ENCODE measurements at places on chromosomes 1 and 21.

- DNase-seq, result no peak
These were observed at the start of gene BTBD19 for GRCh38 chr1:44808063-44808937. TSS of gene BTBD19 (plus strand) at chr1:44808523. CDS start at chr1:44808821, 298 bp downstream.

- DNase-seq, result no peak
These were observed 152.2 kb upstream of the KRTAP19-8 start for GRCh38 chr21:31190516-31190915.

DNA sequence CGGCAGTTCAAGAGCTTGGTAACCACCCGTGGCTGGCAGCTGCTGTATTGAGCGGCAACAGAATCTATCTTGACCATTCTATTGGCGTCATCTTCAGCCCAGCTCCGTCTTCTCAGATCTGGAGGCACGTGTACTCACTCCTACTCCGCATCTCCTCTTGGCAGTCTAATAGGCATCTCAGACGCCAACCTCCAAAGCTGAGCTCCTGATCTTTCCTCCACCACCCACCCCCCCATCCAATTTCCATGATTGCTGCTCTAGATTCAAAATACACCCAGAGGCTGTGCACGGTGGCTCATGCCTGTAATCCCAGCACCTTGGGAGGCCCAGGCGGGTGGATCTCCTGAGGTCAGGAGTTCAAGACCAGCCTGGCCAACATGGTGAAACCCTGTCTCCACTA lies 84.6 kb upstream of the CASZ1 start:
- DNase-seq, result no peak

- DNase-seq, result no peak
These were observed 244.8 kb upstream of the VAMP3 start for GRCh38 chr1:7526196-7526866.

DNA sequence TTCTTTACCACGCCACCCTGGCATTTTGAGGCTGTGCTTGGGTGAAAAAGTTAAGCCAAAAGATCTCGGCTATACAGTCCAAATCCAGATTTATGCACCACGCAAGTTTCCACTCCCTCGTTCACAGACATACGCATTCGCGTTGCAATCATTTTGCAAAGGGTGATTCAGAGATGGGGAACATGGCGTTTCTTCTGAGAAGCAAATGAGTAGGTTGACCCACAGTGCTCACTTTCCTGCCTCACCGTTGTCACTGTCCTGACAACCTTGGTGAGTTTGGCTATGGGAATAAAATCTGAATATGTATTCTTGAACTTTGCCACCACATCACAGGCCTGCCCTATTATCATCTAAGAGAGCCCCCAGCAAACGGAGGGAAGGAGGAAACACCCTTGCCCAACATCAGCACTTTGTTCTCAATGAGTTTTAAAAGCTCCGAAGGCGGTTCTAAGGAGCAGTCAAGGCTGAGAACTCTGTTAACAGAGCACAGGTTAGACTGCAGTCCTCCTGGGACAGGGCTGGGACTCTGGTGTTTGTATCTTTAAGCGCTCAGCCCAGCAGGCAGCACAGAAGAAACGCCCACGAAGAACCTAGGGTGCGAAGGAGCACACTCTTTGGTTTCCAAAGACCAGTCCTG lies 86.4 kb downstream of the RUNX1 start:
- DNase-seq, result no peak

DNA sequence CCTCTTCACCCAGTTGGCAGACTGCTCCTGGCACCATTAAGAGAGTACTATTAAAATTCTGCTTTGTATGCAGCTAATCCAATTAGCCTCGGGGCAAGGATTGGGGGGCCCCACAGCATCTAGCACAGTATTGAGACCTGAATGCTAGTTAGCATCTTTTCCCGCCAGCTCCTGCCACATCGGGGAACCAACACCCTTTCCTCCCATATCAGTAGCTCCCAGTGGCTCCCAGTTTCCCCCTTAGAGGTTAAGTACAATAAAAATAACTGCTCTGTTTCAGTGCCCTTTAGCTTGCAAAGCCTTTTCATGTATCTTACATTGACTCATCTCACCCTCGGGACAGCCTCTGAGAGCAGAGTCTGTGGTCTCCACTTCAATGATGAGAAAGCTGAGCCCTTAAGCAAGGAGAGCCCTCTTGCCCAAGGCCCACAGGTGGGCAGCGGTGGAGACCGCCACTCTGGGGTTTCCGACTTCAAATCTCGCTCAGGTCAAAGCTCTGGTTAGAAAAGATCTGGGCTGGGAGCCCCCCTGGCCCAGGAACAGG lies 4.2 kb upstream of the PMVK start:
- no peak for DNase-seq

DNA sequence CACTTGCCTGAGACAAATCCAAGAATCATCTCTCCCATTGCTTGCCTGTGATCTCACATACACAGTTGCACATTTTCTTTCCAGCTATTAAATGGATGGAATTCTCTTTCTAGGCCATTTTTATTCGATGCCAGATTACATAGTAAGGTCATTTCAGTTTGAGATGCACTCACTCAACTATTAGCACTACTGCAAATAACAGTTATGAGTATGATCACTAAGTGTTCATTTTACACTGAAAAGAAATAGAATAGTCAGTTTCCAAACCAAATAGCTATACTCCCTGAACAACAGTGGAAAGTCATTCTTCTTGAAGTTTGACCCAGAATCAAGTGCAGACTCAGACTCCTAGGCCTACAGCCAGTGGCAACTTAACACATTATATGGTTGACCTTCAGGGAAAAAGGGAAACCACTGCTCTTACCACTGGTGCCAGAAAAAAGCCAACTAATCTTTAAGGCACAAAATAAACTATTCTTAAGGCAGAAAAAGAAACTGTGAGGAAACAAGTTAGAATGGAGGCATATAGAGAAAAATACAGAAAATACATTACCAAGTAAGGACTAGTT lies 31.5 kb downstream of the WNT2B start:
- DNase-seq, result no peak

- no peak for DNase-seq
These were observed 13.5 kb upstream of the TNFRSF1B start for GRCh38 chr1:12153181-12153785.

- peak; percentile 80 for DNase-seq
These were observed 28.2 kb downstream of the UBE2G2 start for GRCh38 chr21:44773291-44773932.

DNA sequence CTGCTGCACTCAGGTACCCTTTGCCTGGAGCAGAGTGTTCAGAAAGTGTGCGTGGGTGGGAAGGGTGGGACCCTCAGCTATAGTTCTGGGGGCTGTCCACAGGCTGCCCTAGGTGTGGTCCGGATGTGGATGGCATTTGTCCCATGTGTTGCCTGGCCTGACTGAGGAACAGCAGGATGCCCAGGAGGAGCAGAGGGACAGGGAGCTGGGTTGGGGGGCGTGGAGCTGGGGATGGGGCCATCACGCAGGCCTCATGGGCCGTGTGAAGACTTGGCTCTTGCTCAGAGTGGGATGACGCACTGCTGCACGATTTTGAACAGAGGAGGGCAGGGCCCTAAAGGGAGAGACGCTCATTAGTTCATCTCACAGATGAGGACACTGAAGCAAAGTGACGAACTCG lies 17.0 kb downstream of the C1orf115 start:
- DNase-seq, result no peak

DNA sequence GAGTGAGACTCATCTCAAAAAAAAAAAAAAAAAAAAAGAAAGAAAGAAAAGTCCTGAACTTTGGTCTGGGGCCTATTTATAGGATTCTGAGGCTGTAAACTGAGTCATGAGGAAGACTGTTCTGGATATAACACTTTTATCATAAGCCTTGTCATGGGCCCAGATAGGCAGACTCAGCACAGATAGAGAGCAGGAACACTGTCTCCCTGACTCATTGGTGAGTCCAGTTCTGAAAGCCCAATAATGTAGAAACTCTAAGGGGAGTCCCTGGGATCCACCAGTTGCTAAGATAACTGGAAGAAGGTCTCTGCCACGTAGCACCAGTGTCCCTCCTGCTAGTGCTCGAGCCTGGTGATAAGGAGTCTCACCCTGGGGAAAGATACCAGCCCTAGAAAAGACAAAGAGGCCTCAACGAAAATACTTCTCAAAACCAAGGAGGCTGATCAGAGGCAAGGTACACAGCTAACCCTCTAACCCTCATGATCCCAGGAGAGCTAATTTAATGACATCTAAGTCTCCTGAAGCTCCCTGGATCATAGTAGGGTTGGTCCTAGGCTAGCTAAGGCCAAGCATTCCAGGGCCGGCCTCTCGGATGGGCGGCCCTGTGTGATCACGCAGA lies 43.5 kb downstream of the LPAR3 start:
- no peak for DNase-seq

DNA sequence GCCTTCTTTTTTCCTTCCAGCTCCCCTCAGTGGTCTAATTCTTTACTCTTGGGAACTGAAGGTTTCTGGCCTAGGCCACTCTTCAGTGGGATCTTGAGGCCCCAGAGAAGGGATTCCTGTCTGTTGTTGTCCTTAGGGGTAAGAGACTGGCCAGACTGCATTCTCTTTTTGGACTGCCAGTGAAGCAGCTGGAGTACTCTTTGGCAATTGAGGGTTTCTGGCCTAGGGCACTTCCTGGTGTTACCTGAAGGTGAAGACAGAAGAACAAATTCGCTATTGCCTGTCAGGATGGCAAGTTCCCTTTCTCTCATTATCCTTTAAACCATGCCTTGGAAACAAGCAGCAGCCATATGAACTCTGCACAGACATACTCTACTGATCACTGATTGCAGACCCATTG lies 286.6 kb upstream of the ZP4 start:
- DNase-seq, result no peak

DNA sequence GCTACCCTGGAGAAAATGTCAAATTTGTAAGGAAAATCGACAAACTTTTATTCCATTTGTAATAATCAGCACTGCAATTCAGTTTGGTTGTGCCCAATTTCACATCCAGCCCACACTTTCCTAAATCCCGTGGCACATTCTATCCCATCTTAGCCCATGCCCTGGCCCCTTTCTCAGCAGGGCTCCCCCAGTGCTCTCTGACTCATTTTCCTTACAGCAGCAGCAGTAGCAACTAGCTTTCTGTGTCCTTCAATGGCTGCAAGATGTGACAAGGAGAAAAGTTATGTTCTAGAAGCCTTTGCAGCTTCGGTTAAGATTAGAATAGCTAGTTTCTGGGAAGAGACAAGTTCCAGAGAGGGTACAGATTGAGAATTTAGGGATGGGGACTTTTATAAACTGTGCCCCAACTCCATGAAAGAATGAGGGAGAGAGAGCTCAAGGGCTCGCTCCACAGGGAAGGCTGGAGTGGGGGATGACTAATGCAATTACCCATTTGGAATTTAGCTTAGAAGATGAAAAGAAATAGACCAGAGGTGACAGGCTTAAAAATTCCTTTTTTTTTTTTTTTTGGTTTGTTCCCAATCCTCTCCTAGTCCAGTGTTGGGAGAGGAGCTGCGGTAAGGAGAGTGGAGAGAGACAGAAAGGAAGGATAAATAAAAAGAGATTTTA lies 47.0 kb upstream of the POU2F1 start:
- no peak for DNase-seq

DNA sequence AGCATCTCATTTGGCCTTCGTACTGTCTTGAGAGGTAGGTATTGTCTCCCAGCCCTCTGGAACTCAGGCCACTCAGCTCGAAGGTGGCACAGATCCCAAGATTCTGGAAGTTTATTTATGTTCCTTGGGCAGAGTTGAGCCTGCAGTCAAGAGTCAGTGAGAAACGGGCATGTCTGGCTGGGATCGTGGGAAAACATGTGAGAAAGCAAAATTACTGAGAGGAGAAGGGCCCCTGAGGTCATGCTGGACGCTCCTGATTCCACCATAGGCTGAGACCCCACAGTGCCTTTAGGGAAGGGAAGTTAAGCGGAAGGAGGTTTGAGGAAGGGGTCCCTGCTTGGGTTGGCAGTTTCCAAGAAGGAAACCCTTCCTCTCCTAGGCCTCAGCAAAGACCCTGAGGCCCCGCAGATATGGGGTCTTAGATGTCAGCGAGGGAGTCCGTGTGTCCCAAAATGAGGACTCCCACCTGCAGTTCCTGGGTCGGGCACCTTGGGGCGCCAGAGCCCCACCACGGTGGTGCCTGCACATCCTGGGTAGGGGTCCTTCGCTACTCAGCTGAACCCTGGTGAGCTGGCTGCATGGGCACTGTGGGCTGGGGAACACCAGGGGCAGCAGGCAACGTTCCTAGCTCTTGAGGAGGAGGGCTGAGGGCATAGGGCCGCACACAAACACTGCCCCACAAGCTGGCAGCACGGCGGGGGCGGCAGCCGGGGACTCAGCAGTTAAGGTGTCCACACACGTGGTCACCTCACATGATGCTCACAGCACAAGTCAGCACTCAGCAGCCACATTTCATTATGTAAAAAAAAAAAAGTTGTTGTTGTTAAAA lies 12.3 kb upstream of the SEMA4A start:
- no peak for DNase-seq

- DNase-seq, result no peak
These were observed 3.8 kb downstream of the TRPM2 start for GRCh38 chr21:44357064-44357837.

GRCh38 chr1:219387211-219387610 lies 213.5 kb downstream of the LYPLAL1 start:
- DNase-seq, result no peak

DNA sequence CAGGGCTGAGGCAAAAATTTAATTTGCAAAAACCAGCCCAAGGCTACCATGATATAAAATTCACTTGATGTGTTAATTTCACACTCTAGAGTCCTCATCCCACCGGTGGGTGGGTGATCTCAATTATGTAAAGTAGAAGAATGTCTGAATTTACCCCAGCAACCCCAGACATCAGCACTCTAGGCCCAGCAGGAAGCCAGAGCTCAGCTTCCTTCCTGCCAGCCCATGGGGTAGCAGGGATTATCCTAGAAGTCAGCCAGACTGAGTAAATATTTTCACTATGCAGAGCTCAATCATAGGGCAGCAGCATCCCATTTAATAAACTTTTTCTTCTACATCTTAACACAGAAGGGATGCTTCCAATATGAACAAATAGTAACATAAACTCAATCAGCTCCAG lies 71.0 kb downstream of the SIPA1L2 start:
- DNase-seq, result no peak

DNA sequence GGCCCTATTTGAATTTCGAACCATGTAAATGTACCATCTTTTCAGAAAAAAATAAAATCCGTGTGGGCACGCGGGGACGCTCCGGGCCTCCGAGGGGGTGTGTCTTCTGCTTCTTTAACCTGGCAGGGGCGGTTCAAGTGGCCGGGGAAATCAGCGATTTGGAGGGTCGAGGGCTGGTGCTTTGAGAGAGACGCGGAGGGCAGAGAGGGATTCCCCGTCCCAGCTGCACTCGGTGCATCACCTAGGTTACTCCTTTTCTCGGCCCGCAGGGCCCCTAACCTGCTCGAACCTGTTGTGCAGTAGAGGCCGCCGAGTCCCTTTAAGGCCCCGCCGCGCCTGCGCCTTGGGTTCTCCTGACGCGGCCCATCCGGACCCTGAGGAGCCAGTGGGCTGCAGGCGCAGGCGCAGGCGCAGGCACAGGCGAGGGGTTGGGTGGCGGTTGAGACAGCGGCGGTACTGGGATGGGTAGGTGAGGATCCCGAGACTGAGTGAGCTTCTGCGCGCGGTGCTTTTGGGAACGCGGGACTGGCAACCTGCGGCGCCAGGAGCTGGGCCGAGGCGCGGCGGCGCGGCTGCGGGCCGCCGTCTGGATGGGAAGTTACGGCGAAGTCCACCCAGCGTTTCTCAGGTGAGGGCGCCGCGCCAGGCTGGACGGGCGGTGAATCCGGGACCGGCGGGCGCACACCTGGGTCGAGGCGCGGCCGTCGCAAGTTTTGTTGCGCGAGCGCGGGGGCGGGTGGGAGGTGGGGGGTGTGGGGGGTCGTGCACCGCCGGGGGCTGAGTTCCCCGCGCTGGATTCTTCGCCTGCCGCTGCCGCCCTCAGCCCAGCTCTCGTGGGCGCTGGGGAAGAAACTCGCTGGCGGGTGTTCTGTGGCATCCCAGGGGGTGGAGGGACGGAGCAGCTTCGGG lies at the start of gene NBPF3:
NBPF3 (plus strand) TSS at position 417 of the 909 bp plus-strand sequence. CDS start 4,950 bp downstream, outside the sequence.
- peak; percentile 61 for DNase-seq

GRCh38 chr1:236472850-236473788 lies 50.7 kb upstream of the LGALS8 start:
- DNase-seq, result no peak

Data from kidney epithelial cell (primary cell).